ENCODE measurements at places on chromosomes 6 and 20. TPM values are rescaled to one million over a fixed set of nuclear protein-coding genes. Genes with fewer than 3 reads are reported as not detected.
A peak's percentile ranks its signal among the peaks of the same experiment; 100 is the strongest.

DNA sequence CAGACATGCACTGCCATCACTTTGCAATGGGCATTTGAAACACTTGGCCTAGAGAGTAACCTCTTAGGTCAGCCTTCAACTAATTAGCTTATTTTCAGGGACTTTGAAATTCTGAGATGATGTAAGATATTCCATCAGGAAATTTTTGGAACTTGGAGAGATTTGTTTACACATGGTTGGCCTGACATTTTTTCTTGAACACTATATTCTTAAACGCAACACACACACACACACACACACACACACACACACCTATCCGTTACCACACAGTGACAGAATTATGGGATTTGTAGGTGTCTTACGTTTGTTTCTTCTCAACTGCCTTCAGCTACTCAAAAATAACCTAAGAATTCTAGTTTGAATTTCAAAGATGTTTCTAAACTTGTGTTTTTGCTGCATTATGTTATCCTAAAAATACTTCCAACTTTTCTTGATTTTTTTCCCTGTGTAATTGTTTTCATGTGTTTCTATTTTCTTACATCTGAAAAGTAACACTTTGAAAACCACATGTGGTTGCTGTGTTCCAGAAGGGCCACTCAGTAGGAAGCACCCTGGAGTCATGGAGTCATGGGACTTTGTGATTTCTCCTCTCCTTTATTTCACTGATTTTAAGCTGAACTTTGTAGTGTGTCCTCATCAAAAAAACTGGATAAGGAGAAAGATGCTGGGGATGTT lies 31.9 kb downstream of the MARCKS start:
- no peak overlapping the region for H3K4me3 ChIP-seq
- H3K27me3 ChIP-seq = peaks cover 12% of the 10 kb centered on the region
- no peak overlapping the region for H3K27ac ChIP-seq
- no peaks in the 10 kb centered on the region for H3K36me3 ChIP-seq

DNA sequence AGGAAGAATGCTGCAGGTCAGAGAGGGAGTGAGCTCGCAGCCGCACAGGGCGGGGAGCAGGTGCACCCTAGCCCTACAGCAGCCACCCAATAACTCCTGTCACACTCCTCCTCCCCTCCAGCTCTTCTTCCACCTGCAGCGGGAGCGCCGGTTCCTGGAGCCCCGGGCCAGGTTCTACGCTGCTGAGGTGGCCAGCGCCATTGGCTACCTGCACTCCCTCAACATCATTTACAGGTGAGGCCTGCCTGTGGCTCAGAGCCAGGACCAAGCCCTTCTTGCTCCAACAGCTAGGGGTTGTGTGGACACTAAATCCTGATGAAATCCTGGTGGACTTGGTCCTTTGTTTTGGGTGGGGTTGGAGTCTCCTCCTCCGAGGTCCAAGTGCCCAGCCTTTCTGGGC lies 11.7 kb downstream of the SGK2 start:
- no peaks in the 10 kb centered on the region for H3K27me3 ChIP-seq
- H3K4me1 ChIP-seq = no peaks in the 10 kb centered on the region
- H3K36me3 ChIP-seq = no peaks in the 10 kb centered on the region
- DNase-seq = no peak

DNA sequence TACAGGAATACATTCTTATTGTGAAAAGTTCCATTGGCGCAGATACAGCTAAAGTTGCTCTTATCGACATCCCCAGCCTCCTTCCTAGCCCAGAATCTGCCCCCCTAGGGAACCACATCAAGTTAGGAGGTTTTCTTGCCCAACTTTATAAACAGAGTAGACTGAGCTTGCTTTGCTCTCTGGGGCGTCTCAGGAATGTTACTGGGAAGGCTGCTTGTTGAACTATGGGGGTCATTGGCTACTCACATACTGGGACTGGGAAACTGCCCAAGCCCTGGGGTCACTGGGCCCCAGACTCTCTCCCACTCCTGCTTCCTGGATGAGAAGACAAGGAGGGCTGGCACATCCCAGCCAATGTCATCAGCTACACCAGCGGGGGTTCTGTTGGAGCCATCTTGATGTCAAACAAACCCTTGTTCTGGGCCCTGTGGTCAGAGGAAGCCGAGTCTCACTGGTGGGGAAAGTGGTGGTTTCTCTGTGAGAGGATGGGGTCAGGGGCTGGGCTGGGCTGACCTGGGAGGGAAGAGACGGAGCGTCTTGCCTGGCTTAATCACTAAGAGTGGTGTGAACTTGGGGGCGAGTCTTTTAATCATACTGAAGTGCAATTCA lies 26.0 kb downstream of the BPIFB4 start:
- no peak for DNase-seq
- H3K27ac ChIP-seq = no peak overlapping the region
- no peaks in the 10 kb centered on the region for H3K27me3 ChIP-seq
- no peak overlapping the region for H3K4me3 ChIP-seq

DNA sequence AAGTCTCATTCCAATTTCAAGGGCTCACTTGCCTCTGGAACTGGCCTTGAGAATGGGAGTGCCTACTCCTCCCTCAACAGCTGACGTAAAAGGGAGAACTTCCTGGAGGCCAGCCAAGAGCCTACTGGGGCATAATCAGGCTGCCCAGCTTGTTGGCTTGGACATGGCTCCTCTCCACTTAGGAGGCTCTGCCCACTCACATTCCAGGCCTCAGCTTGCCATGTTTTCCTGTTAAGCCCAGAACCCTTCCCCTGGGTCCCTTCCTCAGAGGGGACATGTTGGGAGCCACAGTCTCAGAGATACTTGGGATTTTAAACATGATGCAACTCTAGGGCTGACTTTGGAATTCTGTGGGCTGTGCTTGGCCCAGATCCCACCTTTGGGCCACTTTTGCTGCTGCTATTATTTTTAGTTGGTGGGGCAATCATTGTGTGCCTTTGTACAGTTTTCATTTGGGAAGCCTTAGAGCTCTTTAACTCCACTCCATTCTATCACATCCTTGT lies 31.5 kb upstream of the ADTRP start:
- H3K36me3 ChIP-seq = no peaks in the 10 kb centered on the region
- peaks cover 1% of the 10 kb centered on the region for H3K27me3 ChIP-seq
- H3K4me3 ChIP-seq = no peak overlapping the region
- DNase-seq = no peak
- H3K4me1 ChIP-seq = peaks cover 3% of the 10 kb centered on the region

GRCh38 chr6:2658788-2659187 lies 91.9 kb downstream of the MYLK4 start:
- no peaks in the 10 kb centered on the region for H3K36me3 ChIP-seq
- no peak overlapping the region for H3K27ac ChIP-seq
- DNase-seq = no peak
- H3K27me3 ChIP-seq = peaks cover 10% of the 10 kb centered on the region
- no peak overlapping the region for H3K4me3 ChIP-seq
- no peaks in the 10 kb centered on the region for H3K4me1 ChIP-seq

DNA sequence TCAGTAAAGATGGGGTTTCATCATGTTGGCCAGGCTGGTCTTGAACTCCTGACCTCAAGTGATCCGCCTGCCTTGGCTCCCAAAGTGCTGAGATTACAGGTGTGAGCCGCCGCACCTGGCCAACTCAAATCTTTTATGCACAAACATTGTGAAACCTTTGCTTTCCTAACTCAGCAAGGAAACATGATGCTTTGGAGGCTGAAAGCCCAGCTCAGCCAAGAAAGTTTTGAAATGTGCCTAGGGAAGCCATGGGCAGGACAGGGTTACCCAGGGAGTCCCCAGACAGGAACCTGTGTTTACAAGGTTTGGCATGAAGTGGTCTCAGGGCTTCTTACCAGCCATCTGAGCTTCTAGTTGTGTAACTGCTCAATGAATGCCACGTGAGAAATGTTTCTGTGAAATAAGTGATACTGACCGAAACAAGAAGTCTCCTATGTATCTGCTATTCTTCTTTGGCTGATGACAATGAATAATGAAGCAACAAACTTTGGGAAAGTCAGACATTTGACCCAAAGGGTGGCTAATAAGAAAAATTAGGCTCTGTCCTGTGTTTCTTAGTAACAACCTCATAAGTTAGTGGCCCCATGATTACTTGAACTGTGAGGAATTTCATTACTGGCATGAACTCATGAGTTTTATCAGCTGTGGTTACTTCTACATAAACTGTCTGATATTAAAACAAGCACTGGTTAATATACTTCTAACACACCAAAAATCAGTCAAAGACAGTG lies 163.5 kb downstream of the KIF6 start:
- H3K4me3 ChIP-seq = no peak overlapping the region
- peaks cover 5% of the 10 kb centered on the region for H3K27me3 ChIP-seq

- no peaks in the 10 kb centered on the region for H3K27me3 ChIP-seq
- H3K27ac ChIP-seq = no peak overlapping the region
- no peak overlapping the region for H3K4me3 ChIP-seq
- H3K36me3 ChIP-seq = no peaks in the 10 kb centered on the region
- no peak for DNase-seq
Observed at GRCh38 chr6:73062837-73063236, 162.5 kb downstream of the KHDC1L start.

DNA sequence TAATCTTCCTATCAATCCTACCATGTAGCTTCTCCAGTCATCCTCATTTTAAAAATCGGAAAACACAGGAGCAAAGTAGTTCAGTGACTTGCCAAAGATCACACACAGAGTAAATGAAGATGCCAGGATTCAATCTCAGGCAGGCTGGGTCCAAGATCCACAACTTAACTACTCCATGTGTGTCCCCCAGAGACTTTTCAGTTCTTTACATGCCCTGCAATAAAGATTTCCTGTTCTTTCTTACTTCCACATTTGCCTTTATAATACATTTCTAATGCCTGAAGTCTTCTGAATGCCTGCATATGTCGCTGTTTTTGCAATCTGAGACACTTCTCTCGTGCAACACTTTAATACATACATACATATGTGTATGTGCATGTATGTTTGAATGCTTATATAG lies 121.7 kb upstream of the MARCKS start:
- H3K27ac ChIP-seq = no peak overlapping the region
- H3K4me3 ChIP-seq = no peak overlapping the region
- H3K27me3 ChIP-seq = no peaks in the 10 kb centered on the region
- DNase-seq = no peak
- no peaks in the 10 kb centered on the region for H3K4me1 ChIP-seq
- H3K36me3 ChIP-seq = no peaks in the 10 kb centered on the region

DNA sequence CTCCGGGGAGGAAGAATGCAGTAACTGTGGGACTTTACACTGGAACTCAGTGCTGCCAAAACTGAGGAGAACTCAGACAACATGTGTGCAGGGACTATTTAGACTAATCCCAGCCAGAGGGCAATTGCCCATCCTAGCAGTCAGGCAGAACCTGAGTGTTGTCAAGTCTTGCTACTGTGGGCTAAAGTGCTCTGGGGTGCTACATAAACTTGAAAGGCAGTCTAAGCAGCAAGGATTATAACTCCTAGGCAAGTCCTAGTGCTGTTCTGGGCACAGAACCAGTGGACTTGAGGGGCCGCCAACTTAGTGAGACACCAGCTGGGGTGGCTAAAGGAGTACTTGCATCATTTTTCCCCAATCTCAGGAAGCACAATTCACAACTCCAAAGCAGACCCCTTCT lies 363.8 kb upstream of the PTCHD4 start:
- DNase-seq = no peak
- no peaks in the 10 kb centered on the region for H3K4me1 ChIP-seq
- H3K36me3 ChIP-seq = no peaks in the 10 kb centered on the region
- H3K4me3 ChIP-seq = no peak overlapping the region

GRCh38 chr6:89987140-89987539 lies 92.9 kb downstream of the GJA10 start:
- H3K27ac ChIP-seq = no peak overlapping the region
- H3K27me3 ChIP-seq = no peaks in the 10 kb centered on the region
- peaks cover 31% of the 10 kb centered on the region for H3K36me3 ChIP-seq
- DNase-seq = no peak

DNA sequence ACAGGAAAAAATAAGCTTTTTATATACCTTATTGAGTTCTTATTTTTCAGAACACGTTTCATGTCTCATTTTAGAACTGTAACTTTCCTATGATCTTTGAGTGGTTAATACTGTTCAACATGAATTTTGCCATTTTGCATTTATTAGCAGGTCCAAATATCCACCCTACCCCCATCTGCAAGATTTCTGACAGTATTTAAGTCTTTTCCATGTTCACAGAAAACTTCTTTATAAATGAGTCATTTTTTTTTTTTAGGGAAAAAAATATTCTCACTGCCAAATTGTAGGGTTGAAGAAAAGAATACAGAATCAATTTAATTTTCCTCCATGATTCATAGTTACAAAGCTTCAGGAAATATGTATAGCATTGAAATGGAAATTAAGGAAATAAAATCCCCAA lies 101.8 kb downstream of the COL21A1 start:
- DNase-seq = no peak
- H3K36me3 ChIP-seq = no peaks in the 10 kb centered on the region
- H3K27ac ChIP-seq = no peak overlapping the region
- H3K4me3 ChIP-seq = no peak overlapping the region

- H3K4me1 ChIP-seq = peaks cover 68% of the 10 kb centered on the region
- no peaks in the 10 kb centered on the region for H3K27me3 ChIP-seq
- peaks cover 21% of the 10 kb centered on the region for H3K36me3 ChIP-seq
- peak; percentile 76 for DNase-seq
- H3K27ac ChIP-seq = peak overlapping the region; percentile 95
Observed at GRCh38 chr6:6614096-6614982, 25.8 kb downstream of the LY86 start.

- no peaks in the 10 kb centered on the region for H3K36me3 ChIP-seq
- DNase-seq = no peak
- no peak overlapping the region for H3K27ac ChIP-seq
- no peak overlapping the region for H3K4me3 ChIP-seq
- H3K4me1 ChIP-seq = no peaks in the 10 kb centered on the region
- H3K27me3 ChIP-seq = no peaks in the 10 kb centered on the region
Observed at GRCh38 chr6:164532198-164533044, 777.0 kb downstream of the C6orf118 start.

DNA sequence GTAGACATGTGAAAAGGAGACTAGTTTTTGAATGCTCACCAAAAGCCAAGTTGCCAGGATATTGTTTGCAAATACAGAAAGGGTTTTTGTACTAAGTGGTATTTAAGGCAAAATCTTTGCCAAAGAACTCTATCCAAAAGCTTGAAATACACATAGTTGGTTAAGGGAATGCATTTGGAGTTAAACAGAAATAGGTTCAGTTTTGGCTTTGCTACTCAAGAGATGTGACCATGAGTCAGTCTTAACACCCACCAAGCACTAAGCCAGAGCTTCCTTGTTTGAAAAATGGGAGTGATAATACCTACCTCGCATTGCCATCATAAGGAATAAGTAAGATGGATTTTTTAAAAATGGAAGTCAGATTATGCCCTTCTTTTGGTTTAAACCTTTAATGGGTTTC lies 191.7 kb upstream of the LAMP5 start:
- no peaks in the 10 kb centered on the region for H3K4me1 ChIP-seq
- H3K4me3 ChIP-seq = no peak overlapping the region
- H3K36me3 ChIP-seq = no peaks in the 10 kb centered on the region
- no peaks in the 10 kb centered on the region for H3K27me3 ChIP-seq
- no peak overlapping the region for H3K27ac ChIP-seq

Gene SMPD2
- total RNA-seq = 16.9 TPM

Gene LRFN2
- 0.08 TPM for total RNA-seq

Gene C6orf118
- total RNA-seq = not detected

Gene PNLDC1
- total RNA-seq = 0.25 TPM

Gene NTSR1
- total RNA-seq = not detected

Gene E2F1
- total RNA-seq = 61.7 TPM

Gene CCN6
- total RNA-seq = not detected

Gene ALDH8A1
- 1.2 TPM for total RNA-seq

Gene GPR31
- total RNA-seq = not detected

Gene AAR2
- total RNA-seq = 17.6 TPM

Measured in activated CD4-positive, alpha-beta memory T cell treated with anti-CD3 and anti-CD28 coated beads, Interleukin-2, amount 10 ng/mL, durations not matched to agents 7 days and 5 days (primary cell).